ENCODE measurements at places on chromosomes 3 and 15.

DNA sequence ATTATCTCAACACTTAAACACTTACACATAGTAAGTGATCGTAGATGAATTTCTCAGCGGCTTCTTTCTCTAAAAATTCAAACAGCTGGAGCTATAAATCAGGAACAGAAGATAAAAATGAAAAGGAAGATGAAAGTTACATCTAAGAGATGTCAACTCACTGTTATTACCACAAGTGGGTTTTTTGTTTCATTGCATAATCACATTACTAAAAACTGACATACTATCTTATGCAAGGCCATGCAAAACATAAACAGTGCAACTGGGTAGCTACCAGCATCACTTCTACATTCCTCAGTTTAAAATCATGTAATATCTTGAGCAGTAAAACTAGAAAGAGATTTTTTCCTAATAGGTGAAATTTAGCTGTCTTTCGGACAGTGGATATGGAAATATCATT is 14.9 kb downstream of the MINDY4B start:
- no peak for DNase-seq

DNA sequence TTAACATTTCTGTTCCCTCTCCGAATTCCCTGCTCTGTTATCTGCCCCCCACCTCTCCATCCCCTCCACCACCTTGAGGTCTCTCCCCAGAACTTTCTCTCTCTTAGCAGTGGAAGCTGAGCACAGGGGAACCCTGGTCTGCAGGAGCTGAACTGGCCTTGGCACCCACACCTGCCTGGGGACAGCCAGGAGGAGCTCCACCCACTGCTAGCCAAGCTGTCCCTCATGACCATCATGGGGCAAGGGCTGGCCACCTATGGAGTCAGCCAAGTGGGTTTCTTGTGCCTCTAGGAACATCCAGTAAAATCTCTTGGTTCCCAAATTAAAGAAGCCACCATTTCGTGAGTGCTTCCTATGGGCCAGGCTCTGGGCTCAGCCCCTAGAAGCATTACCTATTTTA is 276.4 kb upstream of the TLE3 start:
- DNase-seq: no peak

DNA sequence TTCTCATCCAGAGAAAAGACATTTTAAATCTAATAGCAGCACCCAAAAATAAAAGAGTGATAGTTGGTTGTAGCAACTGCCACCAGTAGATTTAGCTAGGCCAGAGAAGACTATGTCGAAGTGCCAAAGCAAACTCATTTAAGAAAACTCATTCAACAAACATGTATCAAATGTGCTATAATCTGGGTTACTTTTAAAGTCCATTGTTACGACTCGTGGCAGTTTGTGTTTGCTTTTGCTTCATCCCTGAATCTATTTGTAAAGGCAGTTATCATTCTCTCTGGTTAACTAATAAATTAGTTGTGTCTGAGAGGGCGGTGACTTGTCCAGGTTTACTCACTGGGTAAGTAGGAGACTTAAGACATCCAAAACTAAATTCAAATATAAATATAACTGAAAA is 159.4 kb downstream of the ZIC4 start:
- DNase-seq: no peak

GRCh38 chr3:129822679-129823078 is 70.8 kb downstream of the TMCC1 start:
- DNase-seq: no peak

- DNase-seq: no peak
These were observed 18.9 kb downstream of the SRGAP3 start for GRCh38 chr3:9230596-9230995.

GRCh38 chr15:87549296-87549695 is 707.2 kb downstream of the NTRK3 start:
- no peak for DNase-seq

- DNase-seq: no peak
These were observed 892.3 kb downstream of the CADM2 start for GRCh38 chr3:85851071-85851470.

GRCh38 chr3:167837466-167837865 is 101.9 kb downstream of the SERPINI1 start:
- DNase-seq: no peak

DNA sequence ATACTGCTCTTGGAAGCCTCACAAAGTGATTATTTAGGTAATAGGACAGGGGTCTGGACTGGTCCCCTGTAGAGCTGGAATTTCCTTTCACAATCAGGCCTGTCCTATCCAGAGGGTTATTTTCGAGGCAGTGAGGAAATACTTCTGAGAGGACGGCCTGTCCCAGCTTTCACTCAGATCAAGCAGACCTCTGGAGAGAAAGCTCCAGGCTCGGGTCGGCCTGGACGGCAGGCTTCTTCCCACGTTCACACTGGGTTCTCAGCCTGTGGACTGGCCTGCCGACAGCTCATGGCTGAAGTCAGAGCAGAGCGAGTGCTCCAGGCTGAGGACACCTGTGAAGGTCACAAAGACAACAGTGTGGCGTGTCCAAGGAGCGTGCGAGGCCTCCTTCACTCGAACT is 405.3 kb downstream of the VPS13C start:
- peak; percentile 69 for DNase-seq

DNA sequence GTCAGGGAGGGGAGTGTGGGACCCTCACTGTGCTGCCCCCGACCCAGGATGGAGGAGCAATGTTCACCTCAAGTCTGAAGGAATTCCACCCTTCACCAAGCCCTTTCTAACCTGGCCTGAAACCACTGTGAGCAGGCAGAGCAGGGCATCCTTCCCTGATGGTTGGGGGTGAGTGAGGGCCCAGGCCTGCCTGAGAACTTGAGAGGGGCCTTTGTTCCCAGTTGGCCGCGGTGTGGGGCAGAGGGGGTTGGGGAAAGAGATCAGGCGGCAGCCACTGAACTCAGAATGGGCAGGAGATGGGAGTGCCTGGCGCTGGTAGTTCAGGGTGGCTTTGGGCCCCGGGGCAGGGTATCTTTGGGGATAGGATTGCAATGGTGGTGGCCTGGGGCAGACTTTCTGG is 103.5 kb upstream of the RPL32 start:
- DNase-seq: no peak

GRCh38 chr3:23728601-23729117 is 77.1 kb upstream of the UBE2E1 start:
- DNase-seq: no peak

DNA sequence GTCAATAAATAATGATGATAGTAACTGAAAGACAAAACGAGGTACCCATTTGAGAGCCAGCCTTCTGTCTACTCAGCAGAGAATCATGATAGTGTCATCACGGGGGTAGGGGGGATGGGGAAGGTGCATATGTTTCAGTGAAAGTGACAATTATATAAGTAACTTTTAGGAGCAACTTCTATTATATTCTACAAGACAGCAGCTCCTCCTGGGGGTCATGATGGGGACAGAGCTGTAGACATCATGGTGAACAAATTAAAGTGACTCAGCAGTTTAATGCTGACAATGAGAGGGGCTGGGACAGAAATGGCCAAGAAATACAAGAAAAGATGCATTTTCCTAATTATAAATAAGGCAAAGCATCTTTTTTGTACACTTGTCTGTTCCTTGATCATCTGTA is 11.8 kb downstream of the CAPN3 start:
- DNase-seq: no peak

DNA sequence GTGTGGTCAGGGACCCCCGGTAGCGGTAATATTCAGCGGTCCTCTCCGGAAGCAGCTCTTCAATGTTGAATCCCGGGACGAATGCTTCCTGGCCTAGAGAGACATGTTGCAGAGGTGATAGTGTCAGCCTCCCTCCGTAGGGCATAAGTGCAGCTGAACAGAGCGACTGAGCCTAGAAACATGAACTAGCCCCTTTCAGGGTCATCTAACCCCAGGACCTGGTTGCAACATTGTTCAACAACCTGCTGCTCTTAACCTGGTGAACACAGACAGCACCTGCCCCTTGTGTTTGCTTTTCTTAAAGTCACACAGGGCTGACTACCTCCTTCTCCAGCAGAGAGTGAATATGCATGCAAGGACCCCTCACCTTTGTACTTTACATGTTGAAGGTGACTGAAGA is 41.3 kb downstream of the CA12 start:
- DNase-seq: no peak

GRCh38 chr3:34056951-34057390 is 258.5 kb downstream of the PDCD6IP start:
- no peak for DNase-seq

DNA sequence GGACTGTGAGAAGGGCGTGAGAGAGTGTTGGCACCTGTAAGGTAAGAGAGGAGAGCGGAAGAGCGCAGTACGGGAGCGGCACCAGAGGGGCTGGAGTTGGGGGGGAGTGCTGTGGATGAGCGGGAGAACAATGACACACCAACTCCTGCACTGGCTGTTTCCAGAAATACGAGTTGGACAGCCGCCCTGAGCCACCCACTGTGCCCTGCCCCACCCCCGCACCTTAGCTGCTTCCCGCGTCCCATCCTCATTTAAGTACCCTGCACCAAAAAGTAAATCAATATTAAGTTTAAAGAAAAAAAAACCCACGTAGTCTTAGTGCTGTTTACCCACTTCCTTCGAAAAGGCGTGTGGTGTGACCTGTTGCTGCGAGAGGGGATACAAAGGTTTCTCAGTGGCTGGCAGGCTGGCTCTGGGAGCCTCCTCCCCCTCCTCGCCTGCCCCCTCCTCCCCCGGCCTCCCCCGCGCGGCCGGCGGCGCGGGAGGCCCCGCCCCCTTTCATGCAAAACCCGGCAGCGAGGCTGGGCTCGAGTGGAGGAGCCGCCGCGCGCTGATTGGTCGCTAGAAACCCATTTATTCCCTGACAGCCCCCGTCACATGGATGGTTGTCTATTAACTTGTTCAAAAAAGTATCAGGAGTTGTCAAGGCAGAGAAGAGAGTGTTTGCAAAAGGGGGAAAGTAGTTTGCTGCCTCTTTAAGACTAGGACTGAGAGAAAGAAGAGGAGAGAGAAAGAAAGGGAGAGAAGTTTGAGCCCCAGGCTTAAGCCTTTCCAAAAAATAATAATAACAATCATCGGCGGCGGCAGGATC is at the start of gene SOX2:
Gene SOX2, plus strand, starts transcription at position 601 of the 811 bp plus-strand sequence. CDS start 436 bp downstream, outside the sequence.
- DNase-seq: no peak

DNA sequence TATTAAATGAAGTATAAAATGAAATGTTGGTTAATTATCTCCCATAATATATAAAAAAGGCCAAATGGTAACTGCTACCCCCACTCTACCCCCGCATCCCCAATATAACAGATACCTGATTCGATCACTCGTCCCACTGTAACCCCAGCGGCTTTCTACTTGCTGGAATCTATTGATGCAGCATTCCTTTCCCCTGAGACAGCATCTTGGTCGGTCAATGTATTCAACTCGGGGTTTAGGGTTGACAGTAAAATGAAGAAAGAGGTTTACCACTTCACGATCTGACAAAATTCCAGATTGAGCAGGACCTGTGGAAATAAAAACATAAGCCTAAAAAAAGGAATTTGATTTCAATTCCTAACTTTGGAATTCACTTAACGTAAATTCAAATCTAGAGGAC is 18.6 kb upstream of the C15orf40 start:
- no peak for DNase-seq

- no peak for DNase-seq
These were observed 45.3 kb downstream of the ACAP2 start for GRCh38 chr3:195397524-195397923.

DNA sequence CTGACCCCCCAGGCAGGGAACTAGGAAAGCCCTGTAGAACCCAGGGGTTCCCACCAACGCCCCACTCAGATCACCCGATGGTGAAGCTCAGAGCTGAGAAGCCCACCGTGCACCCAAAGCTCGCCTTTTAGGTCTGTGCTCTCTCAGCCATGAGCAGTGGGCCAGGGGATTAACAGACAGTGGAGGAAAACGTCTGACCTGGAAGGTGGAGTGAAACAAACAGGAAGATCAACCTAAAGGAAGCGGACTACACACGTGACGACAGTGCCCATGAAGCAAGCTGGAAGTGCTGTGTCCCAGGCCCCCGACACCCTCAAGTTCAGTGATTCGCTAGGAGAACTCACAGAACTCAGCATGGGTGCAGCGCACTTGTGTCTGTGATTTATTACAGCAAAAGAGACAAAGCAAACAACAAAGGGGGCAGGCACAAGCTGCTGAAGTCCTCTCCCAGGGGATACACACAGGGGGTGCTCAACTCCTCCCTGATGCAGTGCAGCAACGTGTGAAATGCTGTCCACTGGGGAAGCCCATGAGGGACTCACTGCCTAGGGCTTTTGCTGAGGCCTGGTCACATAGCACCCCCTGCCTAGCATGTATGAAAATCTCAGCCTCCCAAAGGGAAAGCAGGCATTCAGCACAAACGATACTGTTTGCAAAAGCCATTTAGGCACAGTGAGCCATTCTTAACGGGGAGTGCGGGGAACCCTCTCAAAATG is 43.5 kb downstream of the CFAP92 start:
- DNase-seq: no peak

GRCh38 chr3:42190701-42191442 is 75.1 kb downstream of the CCK start:
- peak; percentile 50 for DNase-seq

DNA sequence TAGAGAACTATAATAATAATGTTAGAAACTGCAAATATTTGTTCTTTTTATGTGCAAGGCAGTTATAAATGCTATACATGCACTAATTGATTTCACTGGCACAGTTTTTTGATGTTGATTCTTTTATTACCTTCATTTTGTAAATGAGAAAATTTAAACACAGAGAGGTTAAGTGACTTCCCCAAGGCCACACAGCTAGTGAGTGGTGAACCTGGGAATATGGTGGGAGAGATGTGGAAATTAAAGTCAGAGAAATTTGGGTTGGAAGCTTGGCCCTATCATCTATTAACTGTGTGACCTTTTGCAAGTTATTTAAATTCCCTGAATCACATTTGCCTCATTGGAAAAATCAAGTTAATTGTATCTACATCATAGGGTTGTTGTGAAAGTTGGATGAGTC is 39.6 kb upstream of the AKAP13 start:
- DNase-seq: no peak

- DNase-seq: peak; percentile 6
These were observed 55.4 kb downstream of the B3GALNT1 start for GRCh38 chr3:161049683-161050248.

GRCh38 chr3:128237348-128238183 is 84.3 kb downstream of the EEFSEC start:
- no peak for DNase-seq

DNA sequence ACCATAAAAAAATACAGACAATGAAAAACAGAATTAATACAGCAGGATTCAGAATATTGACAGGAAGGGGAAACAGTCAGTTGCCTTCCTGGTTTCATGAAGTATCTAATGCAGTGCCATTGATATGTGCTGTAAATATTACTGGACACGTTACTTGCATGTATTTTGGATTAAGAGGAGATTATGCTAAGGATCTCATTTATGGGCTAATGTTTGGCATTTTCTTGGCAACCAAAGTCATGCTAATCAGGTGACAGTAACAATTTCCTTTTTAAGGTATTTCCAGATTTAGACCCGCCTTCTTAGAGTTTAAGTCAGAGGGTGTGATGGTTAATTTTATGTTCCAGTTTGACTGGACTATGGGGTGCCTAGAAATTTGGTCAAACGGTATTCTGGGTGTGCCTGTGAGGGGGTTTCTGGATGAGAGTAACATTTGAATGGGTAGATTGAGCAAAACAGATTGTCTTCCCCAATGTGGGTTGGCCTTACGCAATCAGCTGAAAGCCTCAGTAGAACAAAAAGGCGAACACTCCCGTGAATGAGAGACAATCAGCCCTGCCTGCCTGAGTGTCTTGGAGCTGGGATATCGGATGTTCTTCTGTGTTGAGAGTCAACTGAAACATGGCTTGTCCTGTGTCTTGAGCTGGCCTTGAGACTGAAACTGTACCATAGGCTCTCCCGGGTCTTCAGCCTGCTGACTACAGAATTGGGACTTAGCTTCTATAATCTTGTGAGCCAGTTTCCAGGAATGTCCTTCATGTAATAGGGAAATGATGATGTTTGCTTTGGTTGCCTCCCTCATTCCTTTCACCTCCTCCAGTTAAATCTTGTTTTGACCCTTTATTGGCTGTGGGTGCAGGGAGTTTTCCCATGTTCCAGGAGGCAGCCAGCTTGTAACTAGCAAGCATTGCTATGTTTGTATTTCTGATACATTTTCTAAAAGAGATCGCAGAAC is 10.5 kb downstream of the SQOR start:
- DNase-seq: no peak
